ENCODE measurements at places on chromosomes 3 and 15. TPM values are rescaled to one million over a fixed set of nuclear protein-coding genes. Genes with fewer than 3 reads are reported as not detected.
A peak's percentile ranks its signal among the peaks of the same experiment; 100 is the strongest.

The CTXN2 gene
- total RNA-seq, result not detected

The CPNE4 gene
- total RNA-seq, result not detected

The HYAL1 gene
- 0.73 TPM for total RNA-seq

The CATSPER2 gene
- 12.9 TPM for total RNA-seq

The PAK6 gene
- 0.40 TPM for total RNA-seq

The LHFPL4 gene
- total RNA-seq, result not detected

The ACKR2 gene
- total RNA-seq, result 0.76 TPM

The ISL2 gene
- 0.35 TPM for total RNA-seq

The FOXL2NB gene
- total RNA-seq, result not detected

The NEK10 gene
- 0.84 TPM for total RNA-seq

The PEX5L gene
- total RNA-seq, result not detected

The C3orf49 gene
- not detected for total RNA-seq

DNA sequence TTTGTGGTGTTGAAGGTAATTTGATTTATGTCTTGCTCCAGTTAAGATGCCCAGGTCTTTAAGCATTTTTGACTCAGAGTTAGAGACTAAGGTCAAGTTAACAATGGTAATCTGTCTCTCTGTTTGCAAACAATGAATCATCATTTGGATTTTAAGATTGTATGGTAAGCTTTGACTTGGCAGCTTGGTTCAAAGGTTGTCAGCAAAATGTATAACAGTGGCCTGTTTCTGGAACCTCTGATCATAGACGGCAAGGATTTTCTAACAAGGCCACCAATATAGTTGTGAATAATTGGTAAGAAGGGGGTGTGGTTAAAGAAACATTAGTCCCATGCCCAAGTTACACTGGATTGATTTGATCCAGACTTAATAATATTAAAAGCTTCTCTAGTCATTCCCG, 775.2 kb upstream of the GOLIM4 start:
- no peak for DNase-seq

GRCh38 chr15:96330064-96330449, 443 bp upstream of the NR2F2 start:
- no peak for DNase-seq

- DNase-seq, result no peak
Observed at GRCh38 chr3:81592101-81592500, 169.3 kb downstream of the GBE1 start.

DNA sequence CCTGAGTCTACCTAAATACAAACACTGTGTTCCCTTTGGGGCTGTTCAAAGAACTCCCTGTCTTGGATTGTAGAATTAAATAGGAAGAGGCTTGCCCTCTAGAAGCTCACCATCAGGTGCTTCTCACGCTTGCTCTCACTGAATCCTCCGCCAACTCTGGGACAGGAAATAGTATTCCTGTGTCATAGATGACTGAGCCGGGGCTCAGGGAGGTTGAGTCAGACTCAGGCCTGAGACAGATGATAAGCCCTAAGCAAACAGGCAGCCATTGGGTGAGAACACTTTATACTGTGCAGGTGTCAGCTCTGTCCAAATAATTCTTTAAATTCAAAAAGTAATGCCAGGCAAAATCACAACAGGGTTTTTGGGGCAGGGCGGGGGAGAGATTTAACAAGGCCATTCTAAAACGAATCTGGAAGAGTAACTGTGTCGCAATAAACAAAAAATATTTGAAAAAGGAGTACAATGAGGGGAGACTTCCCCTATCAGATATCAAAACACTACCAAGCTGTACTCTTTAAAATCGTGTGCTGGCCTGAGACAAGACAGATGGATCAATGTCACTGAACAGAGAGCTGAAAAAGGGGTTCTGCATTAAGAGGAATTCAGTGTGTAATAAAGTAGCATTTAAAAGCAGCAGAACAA, 59.0 kb downstream of the EPHB3 start:
- no peak for DNase-seq

GRCh38 chr3:156460206-156460611, 94.7 kb downstream of the SSR3 start:
- DNase-seq, result no peak

DNA sequence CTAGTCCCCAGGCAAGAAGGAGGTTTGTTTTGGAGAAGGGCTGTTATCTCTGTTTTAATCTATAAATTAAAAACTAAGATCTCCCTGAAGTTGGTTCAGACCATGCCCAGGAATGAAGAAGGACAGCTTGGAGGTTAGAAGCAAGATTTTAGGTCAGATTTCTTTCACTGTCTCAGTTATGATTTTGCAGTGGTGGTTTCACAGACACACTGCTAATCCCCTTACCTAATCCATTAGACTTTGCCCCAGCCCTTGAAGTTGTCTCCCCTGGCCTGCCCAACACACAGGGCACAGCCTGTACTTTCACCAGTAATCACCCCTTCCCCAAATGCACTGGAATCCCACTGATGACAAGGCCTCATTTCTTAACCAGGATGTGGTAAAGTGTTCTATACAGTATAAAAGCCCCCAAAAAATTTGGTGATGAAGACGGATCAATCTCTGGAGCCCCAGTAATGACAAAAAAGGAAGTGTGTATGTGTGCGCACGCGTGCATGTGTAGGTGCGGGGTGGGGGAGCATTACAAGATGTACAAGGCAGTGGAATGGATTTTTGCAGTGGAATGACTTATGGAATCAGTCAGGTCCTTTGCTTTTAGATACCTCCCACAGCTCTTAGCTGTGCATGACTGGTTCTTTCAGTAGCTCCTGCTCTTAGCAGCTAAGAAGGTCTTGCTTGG, 73.1 kb upstream of the TERB2 start:
- no peak for DNase-seq

DNA sequence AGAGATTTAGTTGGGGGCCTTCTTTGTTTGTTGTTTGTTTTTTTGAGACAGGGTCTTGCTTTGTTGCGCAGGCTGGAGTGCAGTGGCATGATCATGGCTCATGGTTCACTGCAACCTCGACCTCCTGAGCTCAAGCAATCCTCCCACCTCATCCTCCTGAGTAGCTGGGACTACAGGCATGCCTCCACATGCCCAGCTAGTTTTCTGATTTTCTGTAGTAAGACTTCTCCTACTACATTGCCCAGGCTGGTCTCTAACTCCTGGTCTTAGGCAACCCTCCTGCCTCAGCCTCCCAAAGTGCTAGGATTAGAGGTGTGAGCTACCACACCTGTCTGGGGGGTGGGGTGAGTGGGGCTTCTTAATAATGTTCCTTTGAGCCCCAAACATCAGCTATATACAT, 148.3 kb upstream of the ADAMTS9 start:
- no peak for DNase-seq

DNA sequence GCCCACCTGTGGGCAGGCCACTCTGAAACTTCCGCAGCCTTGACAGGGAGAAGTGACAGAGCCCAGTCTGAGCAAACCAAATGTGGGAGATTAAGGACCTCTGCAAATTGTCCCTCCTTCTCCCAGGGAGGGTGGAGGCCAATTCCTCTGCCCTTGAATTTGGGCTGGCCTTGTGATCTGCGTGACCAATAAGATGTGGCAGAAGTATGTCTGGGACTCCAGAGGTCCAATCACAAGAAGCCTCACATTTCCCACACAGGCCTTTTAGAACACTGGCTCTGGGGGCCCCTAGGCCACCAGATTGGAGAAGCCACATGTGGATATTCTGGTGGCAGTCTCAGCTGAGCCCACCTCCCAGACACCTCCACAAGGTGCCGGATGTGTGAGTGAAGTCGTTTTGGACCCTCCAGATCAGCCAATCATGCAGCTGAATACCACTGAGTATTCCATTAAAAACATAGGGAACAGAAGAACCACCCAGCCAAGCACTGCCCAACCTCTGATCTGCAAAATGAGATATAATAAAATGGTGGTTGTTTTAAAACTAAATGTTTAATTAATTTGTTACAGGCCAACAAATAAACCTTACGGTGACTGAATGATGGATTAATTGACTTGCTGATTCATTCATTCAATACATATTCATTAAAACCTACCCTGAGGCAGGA, 150.3 kb downstream of the NUP210 start:
- DNase-seq, result no peak

DNA sequence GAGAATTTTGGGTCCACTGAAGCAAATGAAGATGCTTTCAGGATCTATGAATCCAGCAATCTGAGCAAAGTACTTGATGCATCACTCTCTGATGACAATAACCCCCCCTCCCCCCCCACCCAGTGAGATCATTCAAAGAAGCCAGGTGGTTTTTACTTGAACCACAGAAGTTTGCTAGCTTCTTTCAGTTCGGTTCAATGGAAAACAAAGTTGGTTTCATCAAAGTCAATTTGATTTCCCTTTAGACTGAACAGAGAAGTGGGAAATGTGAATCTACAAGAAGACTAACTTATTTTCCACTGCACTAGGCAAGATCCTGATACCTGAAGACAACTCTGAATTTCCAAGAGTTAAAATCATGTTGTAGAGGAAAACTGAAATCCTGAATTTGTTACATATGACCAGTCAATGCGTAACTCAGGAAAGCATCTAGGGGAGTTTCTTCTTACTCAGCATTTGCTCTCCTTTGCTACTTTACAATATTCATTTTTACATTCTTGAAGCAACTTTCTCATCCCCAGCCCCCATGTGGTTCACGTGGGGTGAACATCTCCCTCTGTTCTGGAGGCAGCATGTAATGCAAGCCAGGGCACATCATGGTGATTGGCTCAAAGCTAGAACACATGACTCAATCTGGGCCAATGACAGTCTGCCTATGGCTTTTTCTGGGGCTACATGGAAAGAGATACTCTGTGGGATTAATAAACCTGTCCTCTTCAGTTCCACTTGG, 572.6 kb downstream of the FOXP1 start:
- no peak for DNase-seq

DNA sequence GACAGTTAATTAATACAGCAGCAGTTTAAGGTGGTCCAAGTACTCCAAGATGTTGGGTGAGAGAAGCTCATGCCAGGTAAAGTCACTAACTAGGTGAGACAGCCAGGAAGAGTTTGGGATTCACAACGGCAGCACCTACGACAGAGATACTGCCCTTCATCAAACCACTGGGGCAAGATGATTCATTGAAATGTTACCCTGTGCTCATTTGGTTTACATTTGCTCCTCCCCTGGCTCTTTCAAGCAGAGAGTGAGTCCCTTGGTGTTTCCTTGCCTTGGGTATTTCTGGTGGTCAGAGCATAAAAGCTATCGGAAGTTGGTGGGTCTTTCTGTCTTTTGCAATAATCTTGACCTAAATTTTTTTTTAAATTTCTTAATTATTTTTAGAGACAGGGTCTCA, 19.9 kb upstream of the PDE8A start:
- DNase-seq, result no peak

DNA sequence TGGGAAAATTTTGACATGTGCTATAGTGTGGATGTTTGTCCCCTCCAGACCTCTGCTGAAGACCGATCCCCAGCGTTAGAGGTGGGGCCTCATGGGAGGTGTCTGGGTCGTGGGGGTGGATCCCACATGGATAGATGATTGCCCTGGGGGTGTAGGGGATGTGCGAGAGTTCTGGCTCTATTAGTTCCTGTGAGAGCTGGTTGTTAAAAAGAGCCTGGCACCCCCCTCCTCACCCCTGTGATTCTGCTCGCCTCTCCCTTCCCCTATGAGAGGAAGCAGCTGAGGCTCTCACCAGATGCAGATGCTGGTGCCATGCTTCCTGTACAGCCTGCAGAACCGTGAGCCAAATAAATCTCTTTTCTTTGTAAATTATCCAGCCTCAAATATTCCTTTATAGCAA, 67.4 kb downstream of the ATP10A start:
- DNase-seq, result no peak

- DNase-seq, result no peak
Observed at GRCh38 chr3:180408654-180409053, 193.3 kb upstream of the TTC14 start.

GRCh38 chr3:181050738-181051137, 61.2 kb upstream of the DNAJC19 start:
- DNase-seq, result no peak

DNA sequence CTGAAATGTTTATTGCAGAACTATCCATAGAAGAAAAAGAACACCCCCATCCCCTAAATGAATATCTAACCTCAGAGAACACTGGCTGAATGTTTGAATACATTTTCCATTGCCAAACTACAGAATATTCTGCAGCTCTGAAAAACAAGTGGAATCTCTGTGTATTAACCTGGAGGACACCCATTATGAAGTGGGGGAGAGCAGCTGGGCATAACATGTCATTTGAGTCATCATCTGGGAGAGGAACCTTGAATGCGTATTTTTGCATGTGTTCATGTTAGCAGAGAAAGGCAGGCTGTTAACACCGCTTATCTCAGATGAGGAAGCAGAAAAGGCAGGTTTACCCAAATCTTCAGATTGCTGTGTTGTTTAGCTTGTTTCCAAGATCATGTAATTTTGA, 31.5 kb downstream of the ESYT3 start:
- DNase-seq, result no peak

DNA sequence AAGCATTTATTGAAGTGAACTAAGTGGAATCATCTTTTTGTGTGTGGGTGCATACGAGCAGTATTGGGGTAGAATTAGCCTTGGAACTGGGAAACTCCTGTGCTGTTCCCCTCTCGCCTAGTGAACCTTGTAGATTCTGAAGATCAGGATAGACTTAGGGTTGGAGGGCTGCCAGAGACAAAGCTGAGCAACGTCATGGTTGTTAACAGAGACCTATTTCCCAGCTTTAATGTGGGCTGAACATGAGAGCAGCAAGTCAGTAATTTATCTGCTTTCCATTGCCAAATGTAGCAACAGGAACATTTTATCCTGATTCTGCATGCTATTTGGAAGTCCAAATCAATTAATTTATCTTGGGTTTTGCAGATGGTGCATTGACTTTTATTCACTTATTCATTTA, 246.6 kb downstream of the IL20RB start:
- no peak for DNase-seq

- peak; percentile 34 for DNase-seq
Observed at GRCh38 chr3:150385296-150386242, 22.5 kb upstream of the TSC22D2 start.
